ENCODE measurements at places on chromosomes 3 and 15. TPM values are rescaled to one million over a fixed set of nuclear protein-coding genes. Genes with fewer than 3 reads are reported as not detected.

The P2RY12 gene
- total RNA-seq = not detected

The PCOLCE2 gene
- total RNA-seq = 36.6 TPM

The CASR gene
- not detected for total RNA-seq

The SLC9A9 gene
- not detected for total RNA-seq

The OCA2 gene
- total RNA-seq = 4.1 TPM

The ZNF80 gene
- not detected for total RNA-seq

The BOC gene
- not detected for total RNA-seq

The UNC13C gene
- total RNA-seq = not detected

The RPP14 gene
- 25.1 TPM for total RNA-seq

The PIF1 gene
- total RNA-seq = 37.9 TPM

The LRRC31 gene
- not detected for total RNA-seq

The TMEM45A gene
- total RNA-seq = 4.7 TPM

Data from G401 (cell line).